Stimulated activated CD4-positive, alpha-beta T cell treated with anti-CD3 and anti-CD28 coated beads, Interleukin-15, amount 100 ng/mL, for 1 hour (primary cell): ENCODE measurements at places on chromosomes 5 and 9.

GRCh38 chr5:29079771-29080170, 2041.4 kb upstream of the CDH9 start:
- DNase-seq, result no peak

GRCh38 chr9:94911986-94912635, 185.6 kb downstream of the AOPEP start:
- no peak for DNase-seq

GRCh38 chr5:7680260-7680659, 170.7 kb downstream of the CFAP90 start:
- DNase-seq, result no peak

GRCh38 chr5:56876327-56876726, 33.1 kb upstream of the SETD9 start:
- no peak for DNase-seq

DNA sequence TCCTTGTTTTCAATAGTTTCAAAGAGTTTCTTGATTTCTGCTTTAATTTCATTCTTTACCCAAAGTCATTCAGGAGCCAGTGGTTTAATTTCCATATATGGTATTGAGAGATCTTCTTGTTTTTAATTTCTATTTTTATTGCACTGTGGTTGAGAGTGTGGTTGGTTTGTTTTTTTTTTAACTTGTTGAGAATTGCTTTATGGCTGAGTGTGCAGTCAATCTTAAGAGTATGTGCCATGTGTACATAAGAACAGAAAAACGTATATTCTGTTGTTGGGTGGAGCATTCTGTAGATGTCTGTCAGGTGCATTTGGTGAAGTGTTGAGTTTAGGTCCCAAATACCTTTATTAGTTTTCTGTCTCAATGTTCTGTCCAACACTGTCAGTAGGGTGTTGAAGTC, 26.7 kb upstream of the IPPK start:
- DNase-seq, result no peak

DNA sequence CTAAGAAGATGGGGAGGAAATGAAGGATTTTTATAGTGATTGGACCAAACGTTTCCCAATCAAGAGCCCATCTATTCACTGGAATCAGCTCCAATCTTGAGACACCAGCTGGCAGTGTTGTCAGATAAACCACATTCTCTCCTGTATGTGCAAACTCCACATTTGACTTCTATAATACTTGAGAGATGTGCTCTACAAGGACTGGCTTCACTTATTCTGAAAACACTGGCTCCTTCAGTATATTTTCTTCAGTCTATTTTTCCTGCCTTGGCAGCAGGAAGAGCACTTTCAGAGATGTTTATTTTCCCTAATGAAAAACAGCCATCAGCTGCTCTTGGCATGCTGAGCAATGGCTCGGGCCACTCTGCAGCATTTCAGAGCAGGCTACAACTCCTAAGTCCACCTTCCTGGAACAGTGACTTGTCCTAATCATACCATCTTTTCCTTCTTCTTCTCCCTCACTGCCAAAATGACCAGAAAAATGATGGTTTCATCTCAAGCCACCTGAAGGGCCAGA, 96.9 kb upstream of the FSTL4 start:
- DNase-seq, result no peak
